ENCODE measurements at places on chromosomes 1 and 21.

GRCh38 chr21:41868062-41868710 is 11.0 kb downstream of the PRDM15 start:
- DNase-seq, result peak; percentile 86

DNA sequence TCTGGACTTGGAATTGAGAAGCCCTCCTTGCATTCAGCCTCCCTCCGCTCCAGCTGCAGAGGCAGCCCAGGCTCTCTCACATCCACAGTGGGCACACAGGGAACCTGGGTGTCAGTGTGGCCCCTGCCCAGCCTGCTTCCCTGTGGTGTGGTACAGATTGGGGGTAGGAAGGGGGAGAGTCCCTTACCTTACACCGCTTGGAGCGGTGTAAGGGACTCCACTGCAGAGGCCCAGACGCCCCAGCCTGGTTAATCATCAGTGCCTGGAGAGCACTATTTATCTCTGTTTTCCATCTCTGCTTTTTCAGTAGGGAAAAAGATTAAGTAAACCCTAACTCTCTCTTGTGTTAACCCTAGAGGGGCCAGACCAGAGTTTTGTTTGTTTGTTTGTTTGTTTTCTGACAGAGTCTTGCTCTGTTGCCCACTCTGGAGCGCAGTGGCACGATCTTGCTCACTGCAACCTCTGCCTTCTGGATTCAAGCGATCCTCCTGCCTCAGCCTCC is 803 bp upstream of the RHBG start:
- DNase-seq, result no peak

DNA sequence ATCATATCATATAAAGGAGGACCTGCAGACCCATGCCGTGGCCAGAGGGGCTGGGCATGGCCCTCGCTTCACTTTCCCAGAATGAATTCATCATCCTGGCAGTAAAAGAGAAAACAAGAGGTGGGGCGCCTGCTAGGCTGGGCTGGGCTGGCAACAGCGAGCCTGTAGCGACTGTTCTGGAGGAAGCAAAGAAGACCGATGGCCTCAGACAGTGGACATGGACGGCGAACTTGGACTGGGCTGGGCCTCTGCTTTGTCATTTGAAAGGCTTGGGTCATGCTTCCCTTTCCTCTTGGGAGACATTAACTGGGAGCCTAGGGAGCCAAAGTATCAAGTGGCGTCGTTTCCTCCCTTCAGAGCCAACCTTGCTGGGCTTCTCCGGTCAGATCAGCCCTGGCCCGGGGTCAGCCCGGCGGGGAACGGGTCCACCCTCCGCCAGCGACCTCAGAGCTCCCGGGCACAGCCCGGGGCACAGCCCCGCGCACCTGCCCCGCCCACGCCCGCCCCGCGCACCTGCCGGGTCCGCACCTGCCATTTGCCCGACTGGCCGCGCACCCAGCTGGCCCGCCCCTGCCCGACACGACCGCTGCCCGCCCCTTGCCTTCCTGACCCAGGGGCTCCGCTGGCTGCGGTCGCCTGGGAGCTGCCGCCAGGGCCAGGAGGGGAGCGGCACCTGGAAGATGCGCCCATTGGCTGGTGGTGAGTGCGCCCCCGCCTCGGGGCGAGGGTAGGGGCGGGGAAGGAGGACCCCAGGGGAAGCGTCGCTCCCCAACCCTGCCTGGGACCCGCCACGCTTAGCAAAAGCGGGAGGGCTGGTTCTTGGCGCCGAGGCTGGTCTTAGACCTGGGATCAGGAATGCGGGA is at the start of gene FAM3B:
Gene FAM3B, plus strand, starts transcription at position 602 of the 863 bp plus-strand sequence. Its CDS starts 79 bp downstream, at position 681.
- no peak for DNase-seq

- no peak for DNase-seq
These were observed 138.1 kb upstream of the MAGI3 start for GRCh38 chr1:113252166-113252565.

DNA sequence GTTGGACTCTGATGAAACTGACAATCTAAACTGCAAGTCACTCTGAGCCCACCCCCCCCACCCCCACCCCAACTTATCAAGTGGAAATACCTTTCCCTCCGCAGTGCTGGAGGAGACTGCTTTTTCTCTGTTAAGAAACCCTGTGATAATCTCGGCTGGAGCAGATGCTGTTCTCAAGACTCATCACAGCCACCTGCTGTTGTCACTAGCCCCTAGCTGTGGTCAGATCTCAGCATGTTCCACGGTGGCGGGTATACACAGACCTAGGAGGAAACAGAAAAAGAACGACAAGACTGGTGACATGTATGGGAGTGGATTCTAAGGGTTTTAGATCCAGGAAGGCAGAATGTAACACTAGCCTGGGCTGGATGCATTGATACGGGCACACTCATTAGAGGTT is 2.3 kb downstream of the ACTL8 start:
- DNase-seq, result no peak

DNA sequence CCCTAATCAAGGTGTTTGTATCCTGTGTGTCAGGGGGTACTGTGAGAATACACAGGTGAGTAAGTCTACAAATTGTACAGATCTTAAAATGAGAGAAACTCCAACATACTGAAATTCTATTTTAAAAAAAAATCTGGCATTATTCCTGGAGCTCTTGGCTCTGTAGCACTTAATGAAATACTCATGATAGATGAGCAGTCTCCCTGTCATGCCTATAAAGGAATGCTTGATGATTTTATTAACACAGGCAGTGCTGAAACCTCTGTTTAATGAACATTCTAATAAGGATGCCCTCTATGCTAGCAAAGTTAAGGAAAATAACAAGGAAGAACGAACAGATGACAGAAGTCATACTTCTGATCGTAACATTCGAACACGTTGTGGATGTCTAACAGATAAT is 233.9 kb upstream of the NEGR1 start:
- no peak for DNase-seq

DNA sequence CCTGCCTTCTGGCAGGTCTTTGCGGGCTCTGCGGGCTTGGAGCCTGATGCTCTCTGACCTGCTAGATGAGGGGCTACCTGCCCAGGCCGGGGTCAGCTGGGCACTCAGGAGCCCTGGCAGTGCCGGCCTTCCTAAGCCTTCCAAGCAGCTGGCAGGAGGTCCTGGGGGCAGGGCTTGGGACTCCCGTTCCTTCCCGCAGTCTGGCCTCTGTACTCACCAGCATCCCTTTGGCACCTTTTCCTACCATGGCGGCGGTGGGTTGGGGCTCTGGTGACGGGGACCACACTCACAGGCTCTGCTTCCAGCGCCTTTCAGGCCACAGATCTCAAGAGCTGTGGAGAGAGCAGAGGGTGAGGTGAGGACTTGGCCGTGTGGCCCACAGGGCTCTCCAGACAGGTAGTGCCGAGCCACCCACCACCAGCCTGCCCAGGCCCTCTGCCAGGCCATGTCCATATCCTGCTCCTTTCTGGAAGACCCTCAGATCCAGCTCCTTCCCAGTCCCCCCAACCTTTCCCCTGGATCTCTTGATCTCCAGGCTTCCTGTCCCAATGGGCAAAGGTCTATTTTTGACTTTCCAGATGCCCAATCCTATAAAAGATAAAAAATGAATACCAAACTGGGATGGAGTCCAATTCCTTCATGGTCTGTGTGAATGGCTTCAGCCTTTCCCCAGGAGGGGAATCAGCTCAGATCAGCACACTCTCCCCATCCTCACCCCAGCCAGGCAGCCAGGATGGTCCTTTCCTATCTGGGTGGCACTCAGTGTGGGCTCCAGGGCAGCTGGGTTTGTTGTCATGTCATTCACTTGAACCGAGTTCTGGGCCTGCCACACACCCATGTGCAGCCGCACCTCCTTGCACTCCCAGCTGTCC is 7.0 kb downstream of the SLC6A9 start:
- no peak for DNase-seq

DNA sequence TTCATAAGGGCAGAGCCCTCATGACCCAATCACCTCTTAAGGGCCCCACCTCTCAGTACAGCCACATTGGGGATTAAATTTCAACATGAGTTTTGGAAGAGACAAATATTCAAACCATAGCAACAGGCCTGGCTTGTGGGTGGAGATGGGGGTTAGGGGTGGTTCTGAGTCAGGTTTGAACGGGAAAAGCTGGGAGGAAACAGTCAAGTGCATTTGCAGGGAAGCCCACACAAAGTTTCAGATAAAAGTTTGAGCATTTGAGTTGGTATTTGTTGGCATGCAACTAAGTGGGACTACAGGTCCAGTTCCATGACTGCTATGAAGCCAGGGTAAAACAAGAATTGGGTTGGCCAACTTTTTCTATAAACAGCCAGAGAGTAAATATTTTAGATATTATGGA is 21.0 kb upstream of the PADI2 start:
- no peak for DNase-seq

GRCh38 chr21:43825936-43826622 is 36.7 kb downstream of the RRP1 start:
- no peak for DNase-seq

DNA sequence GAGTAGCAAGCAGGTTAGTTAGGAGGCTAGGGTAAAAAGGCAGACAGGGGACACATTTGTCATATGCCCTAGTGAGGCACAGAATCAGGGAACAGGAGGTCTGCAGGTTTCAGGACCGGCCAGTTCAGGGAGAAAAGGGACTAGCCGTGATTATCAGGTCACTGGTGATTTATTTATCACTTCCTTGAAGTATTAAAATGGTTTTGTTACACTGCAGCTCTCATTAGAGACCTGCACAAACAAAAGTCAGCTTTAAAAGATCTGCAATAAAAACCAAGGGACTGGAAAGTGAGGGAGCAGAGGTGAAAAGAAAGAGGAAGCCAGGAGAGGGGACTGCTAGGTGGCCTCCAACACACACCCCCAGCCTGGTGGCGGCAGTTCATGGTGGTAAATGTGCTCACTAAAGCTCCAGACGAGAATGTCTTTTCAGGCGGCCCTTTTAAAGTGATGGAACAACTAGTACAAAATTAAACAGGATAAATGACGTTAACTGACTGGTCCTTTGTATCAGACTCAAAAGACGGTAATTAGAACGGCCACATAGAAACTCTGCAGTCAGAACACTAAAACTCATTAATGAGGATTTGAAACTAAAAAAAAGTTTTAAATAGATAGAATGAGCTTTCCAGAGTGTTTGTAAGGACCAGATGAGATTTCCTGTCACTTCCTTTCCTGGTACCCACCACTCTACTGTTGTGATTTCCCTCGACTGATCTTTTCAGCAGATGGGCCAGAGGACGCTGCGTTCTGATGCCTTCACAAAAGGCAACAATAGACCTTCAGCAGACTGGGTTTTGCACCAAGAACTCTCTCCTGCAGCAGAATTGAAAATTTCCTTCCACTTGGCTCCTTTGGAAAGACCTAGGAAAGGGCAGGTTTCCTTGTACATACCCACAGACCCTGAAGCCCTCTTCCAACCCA is 136.8 kb downstream of the NTPCR start:
- DNase-seq, result no peak

- DNase-seq, result no peak
These were observed 128.7 kb upstream of the DEPDC1 start for GRCh38 chr1:68625624-68626023.

DNA sequence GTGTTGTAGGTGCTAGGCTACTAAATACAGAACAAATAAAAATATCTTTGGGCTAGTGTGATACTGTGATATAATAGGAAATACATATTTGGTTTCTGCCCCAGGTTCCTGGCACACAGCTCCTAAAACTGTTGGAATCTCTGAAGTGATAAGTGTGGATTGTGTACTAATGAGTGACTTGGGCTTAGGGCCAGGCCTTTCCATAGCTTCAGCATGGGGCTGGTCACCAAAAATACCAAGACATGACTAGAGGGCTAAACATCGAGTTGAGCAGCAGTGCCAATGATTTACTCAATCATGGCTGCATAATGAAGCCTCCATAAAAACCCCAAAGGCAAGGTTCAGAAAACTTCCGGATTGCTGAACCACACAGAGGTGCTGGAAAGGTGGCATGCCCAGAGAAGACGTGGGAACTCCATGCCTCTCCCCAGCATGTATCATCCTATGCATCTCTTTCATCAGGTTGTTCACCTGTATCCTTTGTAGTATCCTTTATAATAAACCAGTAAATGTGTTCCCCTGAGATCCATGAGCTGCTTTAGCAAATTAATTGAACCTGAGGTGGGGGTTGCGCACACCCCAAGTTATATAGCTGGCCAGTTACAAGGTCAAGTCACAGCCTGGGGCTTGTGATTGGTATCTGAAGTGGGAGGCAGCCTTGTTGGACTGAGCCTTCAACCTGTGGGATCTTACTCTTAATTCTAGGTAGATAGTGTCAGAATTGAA is 51.6 kb downstream of the ZMYM4 start:
- DNase-seq, result no peak

GRCh38 chr21:43734131-43734927 is 15.4 kb downstream of the PDXK start:
- no peak for DNase-seq

GRCh38 chr1:94298861-94299260 is 61.5 kb upstream of the ARHGAP29 start:
- DNase-seq, result no peak

- no peak for DNase-seq
These were observed 42.1 kb downstream of the YARS1 start for GRCh38 chr1:32774950-32775634.

DNA sequence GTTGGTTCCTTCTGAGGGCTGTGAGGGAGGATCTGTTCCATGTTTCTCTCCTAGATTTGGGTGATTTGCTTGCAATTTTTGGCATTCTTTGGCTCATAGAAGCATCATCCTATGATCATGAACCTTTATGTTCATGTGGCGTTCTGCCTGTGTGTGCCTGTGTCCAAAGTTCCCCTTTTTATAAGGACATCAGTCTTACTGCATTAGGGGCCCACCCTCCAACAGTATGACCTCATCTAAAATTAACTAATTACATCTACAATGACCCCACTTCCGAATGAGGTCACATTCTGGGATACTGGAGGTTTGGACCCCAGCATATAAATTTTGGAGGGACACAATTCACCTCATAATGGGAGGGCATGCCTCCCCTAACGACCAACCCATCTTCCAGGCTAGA is 12.8 kb upstream of the CAMK1G start:
- no peak for DNase-seq

- no peak for DNase-seq
These were observed 40.9 kb upstream of the EPS8L3 start for GRCh38 chr1:109804660-109805059.

DNA sequence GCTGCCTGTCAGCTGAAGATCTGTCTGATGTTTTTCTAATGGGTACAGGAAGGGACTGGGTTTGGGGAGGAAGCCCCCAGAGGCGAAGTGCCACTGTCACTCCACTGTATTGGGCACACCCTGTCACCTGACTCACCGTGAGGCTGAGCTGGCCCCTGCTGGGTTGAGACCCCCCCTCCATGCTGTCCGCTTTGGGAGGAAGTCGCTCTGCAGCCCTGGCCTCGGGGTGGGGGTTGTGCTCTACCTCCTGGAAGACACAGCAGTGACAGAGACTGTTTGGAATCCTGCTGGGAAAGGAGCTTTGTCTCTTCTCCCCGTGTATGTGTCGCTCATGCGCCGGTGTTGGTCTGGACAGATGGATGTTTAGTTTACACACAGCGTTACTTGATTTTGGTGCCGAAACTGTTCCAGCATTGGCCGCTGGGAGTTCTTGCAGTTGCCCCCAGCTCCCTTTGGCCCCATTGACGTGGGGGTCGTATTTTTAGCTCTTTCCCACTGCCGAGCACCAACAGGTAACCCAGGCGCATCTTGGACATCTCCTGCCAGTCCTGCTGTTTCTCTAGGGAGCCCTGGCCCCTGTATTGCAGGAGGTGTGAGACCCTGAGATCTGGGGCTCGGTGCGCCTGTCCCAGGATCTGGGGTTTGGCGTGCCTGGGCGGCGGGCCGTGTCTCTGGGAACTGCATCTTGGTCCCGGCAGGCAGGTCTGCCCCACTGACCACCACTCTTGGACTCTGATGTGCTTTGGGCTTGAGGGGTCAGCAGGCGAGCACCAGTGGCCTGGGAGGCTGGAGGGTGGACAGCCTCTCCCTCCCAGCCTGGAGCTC is 30.3 kb downstream of the SLX9 start:
- no peak for DNase-seq

- DNase-seq, result no peak
These were observed 500.6 kb downstream of the DISC1 start for GRCh38 chr1:232127190-232127589.
